ENCODE measurements at places on chromosomes 3 and 15.

DNA sequence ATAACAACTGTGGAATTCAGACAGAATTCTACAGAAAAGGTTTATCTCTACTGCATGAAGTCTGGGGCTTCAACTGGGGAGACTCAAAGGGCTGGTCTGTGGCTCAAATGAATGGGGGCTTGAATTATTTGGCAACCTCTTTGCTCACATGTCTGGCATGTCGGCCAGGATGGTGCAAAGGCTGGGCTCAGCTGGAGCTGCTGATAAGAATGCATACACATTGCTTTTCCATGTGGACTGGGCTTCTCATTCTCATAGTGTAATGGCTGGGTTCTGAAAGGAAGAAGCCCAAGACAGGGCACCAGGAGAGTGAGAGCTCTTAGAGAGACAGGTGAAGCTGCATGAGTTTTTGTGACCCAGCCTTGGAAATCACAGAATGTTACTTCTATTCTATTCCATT lies 194.3 kb upstream of the SGO1 start:
- no peak for DNase-seq

- DNase-seq = no peak
These were observed 50.8 kb downstream of the LYSMD4 start for GRCh38 chr15:99682455-99682854.

- no peak for DNase-seq
These were observed 713.3 kb upstream of the EPHA6 start for GRCh38 chr3:96101006-96101560.

- DNase-seq = no peak
These were observed 547.6 kb downstream of the NLGN1 start for GRCh38 chr3:173945170-173945569.

GRCh38 chr3:193134856-193135255 lies 106.2 kb upstream of the PLAAT1 start:
- no peak for DNase-seq

GRCh38 chr3:167777356-167777755 lies 41.8 kb downstream of the SERPINI1 start:
- DNase-seq = no peak

DNA sequence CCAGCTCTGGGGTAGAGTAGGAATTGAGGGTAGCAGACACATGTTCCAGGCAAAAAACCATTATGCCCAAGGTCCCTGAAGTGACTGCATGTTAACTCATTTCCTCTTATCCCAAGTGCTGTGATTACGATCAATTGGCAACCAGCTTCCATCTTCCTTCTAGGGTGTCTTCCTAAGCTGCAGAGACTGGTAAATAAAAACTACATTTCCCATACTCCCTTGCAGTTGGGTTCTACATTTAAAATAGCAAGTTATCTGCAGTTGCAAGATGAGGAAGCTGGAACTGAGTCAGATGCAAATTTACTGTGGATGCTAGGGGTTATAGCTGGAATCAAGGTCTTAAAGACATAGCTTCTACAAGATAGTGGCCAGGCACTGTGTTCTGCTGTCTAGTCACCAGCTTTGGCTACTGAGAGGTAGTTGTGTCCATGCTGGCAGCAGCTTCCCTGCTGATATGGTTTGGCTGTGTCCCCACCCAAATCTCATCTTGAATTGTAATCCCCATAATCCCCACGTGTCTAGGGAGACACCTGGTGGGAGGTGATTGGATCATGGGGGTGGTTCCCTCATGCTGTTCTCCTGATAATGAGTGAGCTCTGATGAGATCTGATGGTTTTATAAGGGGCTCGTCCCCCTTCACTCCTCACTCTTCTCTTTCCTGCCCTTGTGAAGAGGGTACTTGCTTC lies 51.3 kb upstream of the FBN1 start:
- no peak for DNase-seq

GRCh38 chr3:128803307-128803706 lies 76.1 kb upstream of the ACAD9 start:
- no peak for DNase-seq

- DNase-seq = no peak
These were observed 7.9 kb downstream of the SCN5A start for GRCh38 chr3:38641461-38642110.

DNA sequence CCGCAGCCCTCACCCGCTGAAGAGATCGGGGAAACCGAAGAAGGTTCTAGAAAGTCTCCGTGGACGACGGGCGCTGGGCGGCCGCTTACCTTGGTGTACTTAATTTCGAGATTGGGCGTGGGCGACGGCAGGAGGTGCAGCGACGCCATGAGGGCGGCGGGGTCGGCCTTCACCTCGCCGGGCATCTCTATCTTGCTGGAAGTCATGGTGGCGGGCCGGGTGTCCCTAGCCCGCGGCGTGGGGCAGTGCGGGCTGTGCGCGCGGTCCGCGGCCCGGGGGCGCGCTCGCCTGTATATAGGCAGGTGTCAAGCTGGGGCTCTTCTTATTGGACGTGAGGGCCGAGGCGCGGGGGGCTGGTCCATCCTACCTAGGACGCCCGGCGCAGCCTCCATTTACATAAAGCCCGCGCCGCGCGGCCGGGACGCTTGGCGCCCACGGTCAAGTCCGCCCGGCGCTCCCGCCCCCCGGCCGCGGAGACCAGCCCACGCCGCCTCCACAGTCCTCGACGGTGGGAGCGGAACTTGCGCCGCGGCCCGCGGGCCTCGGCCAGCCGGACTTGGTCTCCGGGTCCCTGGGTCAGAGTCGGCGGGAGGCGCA lies at the start of gene ALDH1A2:
Gene ALDH1A2, minus strand, starts transcription at position 267 of the 597 bp plus-strand sequence. Its CDS starts 61 bp downstream, at position 206.
- DNase-seq = no peak

DNA sequence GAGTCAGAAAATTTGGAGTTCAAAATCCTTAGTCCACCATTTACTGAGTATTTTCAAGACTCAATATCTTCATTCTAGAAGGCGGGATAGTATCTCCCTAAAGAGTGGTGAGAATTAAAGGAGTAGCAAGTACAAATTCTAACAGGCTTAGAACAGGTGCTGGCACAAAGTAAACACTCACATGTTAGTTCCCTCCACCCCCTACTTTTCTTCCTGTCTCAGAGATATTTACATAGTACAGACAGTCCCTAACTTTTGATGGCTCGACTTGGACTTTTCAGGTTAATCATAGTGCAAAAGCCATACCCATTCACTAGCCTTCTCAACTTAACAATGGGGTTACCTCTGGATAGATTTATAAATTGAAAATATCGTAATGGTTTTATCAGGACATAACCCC lies 476.2 kb upstream of the RASGRP1 start:
- no peak for DNase-seq

GRCh38 chr3:133694288-133695268 lies 32.8 kb upstream of the TOPBP1 start:
- no peak for DNase-seq

- no peak for DNase-seq
These were observed 29.7 kb upstream of the FBLN2 start for GRCh38 chr3:13519006-13519791.

DNA sequence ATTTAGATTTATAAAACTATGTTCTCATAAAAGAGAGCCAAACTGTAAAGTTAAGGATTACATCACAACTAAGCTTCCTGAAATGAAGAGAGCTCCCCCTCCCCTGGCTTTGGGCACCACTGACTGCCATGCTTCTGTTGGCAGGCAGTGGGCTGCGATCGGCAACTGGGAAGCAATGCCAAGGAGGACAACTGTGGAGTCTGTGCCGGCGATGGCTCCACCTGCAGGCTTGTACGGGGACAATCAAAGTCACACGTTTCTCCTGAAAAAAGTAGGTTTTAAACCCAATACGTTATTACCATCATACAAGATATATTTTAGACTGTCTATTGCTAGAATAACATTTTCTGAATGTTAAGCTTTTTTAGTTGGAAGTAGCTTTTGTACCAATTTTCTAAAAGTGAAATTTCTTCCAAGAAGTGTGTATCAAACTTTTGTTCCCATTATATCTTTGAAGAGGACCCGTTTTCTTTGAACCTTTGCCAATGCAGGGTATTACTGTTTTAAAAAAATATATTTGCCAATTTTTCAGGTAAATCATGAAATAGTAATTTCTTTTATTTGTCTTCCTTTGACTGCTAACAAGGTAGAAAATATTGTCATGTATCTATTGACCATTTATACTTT lies 184.1 kb downstream of the ADAMTSL3 start:
- no peak for DNase-seq

DNA sequence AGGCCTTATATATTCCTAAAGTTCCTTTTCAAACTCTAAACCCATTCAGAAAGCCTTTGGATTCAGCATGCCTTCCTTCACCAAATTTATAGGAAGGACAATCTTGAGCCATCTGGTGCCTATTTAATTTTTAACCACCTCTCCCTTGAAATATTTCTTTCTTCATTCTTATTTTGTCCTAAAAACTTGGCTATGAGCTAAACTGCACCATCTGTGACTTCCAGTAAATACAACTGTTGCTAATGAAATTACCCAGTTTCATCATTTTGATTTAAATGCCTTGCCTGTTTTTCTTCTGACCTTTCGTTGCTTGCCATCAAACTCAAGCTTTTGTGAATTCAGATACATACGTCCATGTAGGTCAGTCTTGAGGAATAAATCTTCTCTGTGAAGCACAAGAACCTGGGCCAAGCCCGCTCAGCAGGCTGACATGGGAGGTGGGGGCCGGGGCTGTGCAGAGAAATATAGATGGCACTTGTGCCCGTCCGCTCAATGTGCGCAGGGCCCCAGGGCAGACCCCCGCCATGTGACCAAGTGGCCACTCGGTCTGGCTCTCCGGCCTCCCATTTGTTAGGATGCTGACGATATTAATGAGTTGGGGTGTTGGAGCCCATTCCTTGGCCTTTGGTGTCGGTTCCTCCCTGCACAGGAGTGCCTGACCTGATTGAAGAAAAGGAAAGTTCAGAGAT lies 335.9 kb downstream of the VPS13C start:
- no peak for DNase-seq

GRCh38 chr3:31275583-31275982 lies 257.1 kb upstream of the STT3B start:
- DNase-seq = no peak

GRCh38 chr15:78133801-78134200 lies 2.6 kb upstream of the CIB2 start:
- DNase-seq = no peak

DNA sequence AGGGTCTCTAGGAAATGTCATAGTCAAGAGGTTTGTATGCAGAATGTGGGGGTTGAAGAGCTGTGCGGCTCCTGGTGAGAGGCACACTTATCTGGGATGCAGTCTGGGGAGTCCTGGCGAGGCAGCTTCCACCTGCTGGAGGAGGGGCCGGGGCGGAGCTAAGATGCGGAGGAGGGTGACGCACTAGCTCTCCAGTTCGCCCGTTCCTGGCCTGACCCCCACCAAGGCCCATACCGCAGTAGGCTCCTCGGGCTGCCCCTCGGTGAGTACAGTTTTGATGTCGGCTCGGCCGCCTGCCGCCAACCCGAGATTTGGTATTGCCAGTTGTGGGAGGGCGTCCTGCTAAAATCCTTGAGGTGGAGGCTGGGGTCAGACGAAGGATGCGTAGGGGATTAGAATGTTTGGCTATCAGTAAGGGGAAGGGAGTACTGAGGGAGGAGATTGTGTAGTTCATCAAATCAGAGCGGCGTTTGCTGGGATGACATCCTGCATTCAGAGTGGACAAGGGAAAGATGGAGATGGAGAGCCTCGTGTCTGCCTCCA lies at the start of gene SCG5:
Gene SCG5, plus strand, starts transcription at position 194 of the 543 bp plus-strand sequence. CDS start 1,883 bp downstream, outside the sequence.
- DNase-seq = no peak

DNA sequence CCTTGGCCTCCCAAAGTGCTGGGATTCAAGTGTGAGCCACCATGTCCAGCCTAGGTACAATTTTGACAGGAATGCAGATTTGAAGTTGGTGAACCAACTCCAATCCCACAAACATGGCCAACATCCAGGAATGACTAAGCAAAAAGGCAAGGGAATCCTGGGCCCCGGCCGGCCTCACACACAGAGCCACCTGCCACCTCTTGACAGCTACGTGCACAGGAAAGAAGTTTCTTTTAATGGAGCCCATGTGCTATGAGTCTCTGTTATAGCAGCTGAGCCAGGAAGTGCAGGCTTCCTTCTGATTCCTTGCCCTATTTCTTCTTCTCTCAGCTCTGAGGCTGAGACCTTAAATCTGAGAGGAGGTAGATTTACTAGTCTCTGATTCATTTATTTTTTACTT lies 8.8 kb downstream of the TMEM40 start:
- no peak for DNase-seq

DNA sequence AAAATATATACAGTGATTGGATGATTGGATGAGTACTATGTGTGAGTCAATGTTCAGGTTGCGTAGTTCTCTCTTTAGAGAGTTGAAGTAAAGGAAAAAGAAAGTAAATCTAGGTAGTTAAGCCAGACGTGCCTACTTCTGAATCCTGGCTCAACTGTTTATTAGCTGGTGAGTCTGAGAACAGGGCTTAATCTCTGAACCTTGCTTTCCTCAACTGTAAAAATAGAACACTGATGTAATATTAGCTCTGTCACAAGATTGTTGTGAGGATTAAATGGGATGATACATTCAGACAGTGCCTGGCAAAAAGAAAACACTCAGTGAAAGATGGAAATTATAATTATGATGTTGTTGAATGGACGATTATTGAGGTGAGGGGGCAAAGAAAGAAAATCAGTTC lies 413.4 kb downstream of the MAGI1 start:
- no peak for DNase-seq

GRCh38 chr3:72044231-72044855 lies 259.4 kb upstream of the PROK2 start:
- DNase-seq = no peak

- DNase-seq = no peak
These were observed 452.8 kb upstream of the THBS1 start for GRCh38 chr15:39127925-39128617.

- peak; percentile 37 for DNase-seq
These were observed 42.5 kb downstream of the CMTM6 start for GRCh38 chr3:32460031-32460749.

DNA sequence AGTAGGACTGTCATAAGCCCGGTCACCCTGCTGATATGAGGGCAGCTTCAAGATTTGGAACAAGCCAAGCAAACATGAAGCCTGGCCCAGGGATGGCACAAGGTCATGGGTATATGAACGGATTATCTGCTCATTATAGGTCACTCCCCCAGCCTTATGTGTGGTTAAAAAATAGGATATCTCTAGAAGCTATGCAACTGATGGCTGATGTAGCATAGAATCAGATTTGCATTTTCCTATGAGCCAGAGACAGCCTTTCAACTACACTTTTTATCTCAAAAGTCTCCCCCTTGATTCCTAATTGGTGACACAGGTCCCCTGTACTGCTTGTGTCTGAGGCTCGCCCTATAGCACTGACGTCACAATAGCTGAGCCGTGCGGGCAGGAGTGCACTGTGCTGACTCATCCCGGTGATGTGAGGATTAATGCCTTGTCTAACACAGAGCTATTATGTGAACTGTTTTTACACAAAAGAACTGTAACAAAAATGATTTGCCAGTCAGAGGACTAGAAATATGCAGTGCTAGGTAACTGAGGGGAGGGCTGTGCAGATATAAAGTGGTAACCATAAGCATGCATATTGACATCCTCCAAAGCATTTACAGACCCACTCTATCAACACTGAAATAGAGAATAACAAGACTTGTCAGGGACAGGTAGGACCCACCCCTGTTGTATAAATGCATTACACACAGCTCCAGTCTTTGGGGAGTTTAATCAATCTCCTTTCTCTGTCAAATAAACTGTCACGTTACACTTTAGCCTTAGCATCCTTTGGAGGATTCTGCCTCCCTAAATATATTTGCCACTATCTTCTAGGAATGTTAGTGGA lies 204.9 kb downstream of the TIGIT start:
- DNase-seq = no peak

Measured in stimulated activated CD4-positive, alpha-beta T cell treated with anti-CD3 and anti-CD28 coated beads, TNF-alpha, amount 100 ng/mL, for 4 hours (primary cell).